ENCODE measurements at places on chromosomes 7 and 10.

- DNase-seq = no peak
Measured at GRCh38 chr10:117424883-117425649, 49.8 kb upstream of the PDZD8 start.

- peak; percentile 78 for DNase-seq
Measured at GRCh38 chr10:32207544-32207943, 139.4 kb downstream of the EPC1 start.

- peak; percentile 14 for DNase-seq
Measured at GRCh38 chr7:16695621-16696237, 49.7 kb downstream of the BZW2 start.

DNA sequence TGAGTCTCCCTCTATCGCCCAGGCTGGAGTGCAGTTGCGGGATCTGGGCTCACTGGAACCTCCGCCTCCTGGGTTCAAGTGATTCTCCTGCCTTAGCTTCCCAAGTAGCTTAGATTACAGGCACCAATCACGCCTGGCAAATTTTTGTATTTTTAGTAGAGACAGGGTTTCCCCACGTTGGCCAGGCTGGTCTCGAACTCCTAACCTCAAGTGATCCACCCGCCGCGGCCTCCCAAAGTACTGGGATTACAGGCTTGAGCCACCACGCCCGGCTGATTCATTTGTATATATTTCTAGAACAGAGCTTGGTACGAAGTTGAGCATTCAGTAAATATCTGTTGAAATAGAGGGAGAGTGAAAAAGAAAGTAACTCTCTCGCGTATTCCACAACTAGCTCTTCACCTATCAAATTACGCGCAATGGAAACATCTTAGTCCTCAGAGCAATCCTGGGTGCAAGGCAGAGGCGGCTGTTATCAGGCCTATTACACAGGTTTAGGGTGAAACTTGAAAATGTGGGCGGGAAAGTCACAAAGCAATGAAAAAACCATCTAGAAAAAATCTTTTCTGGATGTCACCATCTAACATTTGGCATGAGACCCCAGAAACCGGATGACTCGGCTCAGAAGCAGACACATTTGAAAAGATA, 707 bp upstream of the GHITM start:
- peak; percentile 65 for DNase-seq

DNA sequence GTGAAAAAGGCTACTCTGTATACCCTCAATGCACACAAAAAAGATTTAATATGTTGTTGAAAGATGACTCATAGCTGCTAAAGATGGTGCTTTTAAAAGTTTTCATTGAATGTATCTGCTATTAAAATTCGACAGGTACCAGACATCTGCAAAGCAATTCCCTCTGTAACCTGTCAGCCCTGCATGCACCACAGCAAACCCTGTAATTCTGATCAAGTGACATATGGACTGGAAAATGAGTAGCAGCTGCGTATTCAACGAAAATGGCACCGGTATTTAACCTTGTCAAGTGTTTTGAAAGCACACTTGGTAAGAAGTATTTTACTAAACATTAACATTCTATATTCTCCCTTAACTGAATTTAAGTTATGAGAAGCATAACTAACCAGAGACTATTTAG, 58.2 kb upstream of the PTPRN2 start:
- no peak for DNase-seq

DNA sequence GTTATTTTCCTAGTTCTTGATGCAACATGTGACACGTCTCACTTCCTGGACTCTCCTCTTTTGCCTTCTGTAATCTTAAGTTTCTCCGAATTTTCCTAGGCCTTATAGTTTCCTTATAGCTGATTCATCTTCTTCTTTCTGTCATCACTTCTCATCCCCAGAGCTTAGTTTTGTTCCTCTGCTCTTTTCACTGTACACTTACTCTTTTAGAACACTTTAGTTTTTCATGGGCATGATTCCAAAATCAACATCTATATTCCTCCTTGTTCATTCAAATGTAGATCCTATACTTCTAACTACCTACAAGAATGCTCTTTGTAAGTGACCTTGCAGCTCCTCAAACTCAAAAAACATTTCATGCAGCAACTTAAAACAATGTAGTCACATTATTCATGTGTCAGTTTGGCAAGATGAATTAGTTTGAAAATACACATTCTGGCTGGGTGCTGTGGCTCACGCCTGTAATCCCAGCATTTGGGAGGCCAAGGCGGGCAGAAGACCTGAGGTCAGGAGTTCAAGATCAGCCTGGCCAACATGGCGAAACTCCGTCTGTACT, 13.1 kb upstream of the SLC26A3 start:
- DNase-seq = no peak

DNA sequence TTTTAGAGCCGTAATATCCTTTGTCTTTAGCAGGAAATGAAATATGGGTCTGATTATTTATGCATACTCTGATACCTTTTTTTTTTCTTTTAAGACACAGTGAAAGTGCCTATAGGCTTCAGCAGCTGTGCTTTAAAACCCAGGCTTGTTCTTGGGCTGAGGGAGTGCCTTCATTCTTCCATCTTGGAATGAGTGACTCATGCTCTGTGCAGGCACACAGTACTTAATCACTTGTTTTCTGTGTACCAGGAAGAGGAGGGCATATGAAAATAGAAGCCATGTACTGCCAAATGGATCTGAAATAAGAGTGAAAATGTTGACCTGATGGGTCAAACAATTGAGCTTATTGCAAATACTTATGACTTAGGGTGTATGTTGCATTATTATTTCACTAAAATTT, 12.0 kb downstream of the INPP5F start:
- DNase-seq = peak; percentile 14

DNA sequence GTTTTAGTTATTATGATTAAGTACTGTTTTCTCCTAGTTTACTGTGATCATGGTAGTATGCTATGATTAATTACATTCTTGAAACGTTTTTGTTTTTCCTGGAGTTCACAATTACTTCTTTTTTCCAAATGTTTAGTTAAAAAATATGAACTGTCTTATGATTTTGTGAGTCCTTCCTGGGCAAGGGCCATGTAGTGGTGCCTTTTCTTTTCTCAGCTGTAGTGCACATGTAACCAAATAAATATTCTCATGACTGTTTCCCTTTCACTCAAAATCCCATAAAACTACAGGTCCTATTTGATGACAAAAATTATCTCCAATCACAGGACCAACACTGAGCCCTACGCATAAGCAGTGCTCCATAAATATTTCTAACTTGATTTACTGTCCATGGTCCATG, 118.9 kb upstream of the EGR2 start:
- no peak for DNase-seq

DNA sequence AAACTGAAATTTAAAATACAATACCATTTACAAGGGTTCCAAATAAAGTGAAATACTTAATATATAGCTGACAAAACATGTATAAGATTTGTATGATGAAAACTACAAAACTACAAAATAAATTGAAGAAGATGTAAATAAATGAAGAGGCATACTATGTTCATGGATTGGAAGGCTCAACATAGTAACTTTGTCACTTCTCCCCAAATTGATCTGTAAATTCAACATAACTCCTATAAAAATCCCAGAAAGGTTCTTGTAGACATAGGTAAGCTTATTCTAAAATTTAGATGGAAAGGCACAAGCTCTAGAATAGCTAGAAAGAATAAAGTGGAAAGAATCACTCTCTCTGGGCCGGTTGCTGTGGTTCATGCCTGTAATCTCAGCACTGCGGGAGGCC, 24.2 kb upstream of the NFKB2 start:
- no peak for DNase-seq

- DNase-seq = no peak
Measured at GRCh38 chr7:44665531-44666213, 59.2 kb downstream of the OGDH start.

GRCh38 chr7:131845573-131846314, 289.3 kb upstream of the PODXL start:
- DNase-seq = no peak

DNA sequence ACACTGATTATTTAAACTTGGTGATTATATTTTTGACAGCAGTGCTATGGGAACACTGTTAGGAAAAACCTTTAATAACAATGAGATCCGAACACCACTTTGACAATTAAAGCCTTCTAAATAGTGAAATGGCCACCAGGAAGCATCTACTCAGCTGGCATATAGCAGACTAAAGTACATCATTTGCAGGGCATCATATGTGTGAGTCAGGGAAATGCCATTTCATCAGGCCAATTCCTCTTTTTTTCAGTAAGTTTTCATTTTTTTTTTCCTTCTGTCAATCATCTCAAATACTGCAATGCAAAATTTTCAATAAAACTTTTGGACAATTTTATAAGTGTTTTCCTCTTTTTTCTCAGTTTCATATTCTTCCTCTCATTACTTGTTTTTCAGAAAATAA, 521.4 kb upstream of the SEMA3D start:
- no peak for DNase-seq

- DNase-seq = no peak
Measured at GRCh38 chr10:489330-489729, 200.1 kb downstream of the DIP2C start.

DNA sequence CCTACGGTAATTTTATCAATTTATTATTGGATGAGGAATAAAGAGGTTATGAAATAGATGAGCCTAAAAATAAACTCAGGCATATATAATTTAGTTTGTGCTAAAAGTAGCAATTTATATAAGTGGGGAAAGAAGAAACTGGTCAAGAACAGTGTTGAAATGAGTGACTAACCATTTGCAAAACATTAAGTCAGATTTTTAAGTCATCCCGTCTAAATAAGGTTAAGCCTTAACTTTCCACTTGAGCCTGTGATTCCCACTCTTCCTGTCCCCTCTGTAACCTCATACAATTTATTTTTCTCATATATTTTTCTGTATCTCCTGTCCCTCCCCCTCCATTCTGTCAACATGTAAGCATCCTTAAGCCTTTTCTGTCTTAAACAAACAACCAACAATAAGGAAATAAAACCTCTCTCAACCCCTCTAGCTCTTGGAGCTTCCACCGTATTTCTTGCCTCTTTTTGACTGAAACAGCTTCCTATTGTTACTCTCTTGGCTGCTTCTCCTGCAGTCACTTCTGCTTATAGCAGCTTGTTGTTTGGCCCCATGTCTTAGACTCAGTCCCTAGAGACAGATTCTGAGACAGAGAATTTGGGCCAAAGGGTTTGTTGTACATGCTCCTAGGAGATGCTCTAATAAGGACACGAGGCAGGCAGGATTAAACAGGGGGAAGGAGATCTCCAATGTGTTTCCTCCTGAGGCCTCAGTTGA, 109.7 kb downstream of the GNAI1 start:
- no peak for DNase-seq

DNA sequence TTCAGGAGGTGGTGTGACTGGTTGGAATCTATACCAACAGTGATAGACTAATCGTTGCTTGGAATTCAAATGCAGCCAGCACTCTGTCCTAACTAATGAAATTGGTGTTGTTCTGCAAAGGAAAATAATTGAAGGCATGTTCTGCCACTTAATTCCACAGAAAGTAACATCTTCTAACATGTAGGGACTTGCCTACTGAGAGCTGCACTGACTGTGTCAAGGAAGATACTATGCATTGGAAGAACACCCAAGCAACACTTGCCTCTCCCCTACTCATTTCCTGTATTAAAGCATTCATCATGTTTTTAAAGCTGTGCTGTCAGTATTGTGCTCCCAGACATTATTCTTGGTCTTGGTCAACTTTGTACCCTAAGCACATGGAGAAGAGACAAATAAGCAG, 2.7 kb upstream of the CYP3A7 start:
- DNase-seq = no peak

DNA sequence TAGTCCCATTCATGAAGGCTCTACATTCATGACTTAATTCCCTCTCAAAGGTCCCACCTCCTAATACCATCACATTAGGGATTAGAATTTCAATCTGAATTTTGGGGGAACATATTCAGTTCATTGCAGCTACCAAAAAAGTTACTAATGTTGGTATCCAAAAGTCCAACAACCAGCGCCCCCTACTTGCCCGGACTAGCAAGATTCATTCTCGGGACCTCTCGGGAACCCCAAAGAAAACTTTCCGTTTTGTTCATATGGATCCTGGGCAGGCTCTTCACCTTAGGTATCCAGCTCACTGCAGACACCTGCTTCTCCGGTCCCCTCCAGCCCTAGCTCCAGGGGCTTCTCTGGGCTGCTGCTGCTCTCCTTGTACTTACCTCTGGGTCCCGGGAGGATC, 8.9 kb upstream of the GRK5 start:
- peak; percentile 63 for DNase-seq

DNA sequence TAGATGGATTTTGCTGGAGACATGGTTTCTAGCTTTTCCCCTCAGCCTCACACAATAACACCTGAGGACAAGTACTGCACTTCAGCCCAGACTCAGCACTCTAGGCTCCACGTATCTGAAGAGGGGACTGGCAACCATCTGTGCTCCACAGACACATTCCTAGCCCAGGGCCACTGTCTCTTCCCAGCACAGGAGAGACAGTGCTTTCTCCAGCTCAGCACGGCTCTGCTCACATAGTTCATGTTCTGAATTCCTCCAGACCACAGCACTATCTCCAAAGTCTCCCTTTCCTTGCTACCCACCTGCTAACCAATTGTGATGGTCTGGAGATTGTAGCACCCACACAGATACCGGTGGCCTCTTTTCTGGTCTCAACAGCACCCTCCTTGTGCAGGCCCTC, 114.5 kb downstream of the HTR7 start:
- DNase-seq = no peak

GRCh38 chr7:55953707-55954475, 2.2 kb downstream of the MRPS17 start:
- no peak for DNase-seq

- no peak for DNase-seq
Measured at GRCh38 chr10:29845166-29845565, 210.4 kb upstream of the SVIL start.

- no peak for DNase-seq
Measured at GRCh38 chr7:67636348-67637022, 639.9 kb downstream of the TYW1 start.

- no peak for DNase-seq
Measured at GRCh38 chr10:44650691-44651661, 260.2 kb upstream of the TMEM72 start.

DNA sequence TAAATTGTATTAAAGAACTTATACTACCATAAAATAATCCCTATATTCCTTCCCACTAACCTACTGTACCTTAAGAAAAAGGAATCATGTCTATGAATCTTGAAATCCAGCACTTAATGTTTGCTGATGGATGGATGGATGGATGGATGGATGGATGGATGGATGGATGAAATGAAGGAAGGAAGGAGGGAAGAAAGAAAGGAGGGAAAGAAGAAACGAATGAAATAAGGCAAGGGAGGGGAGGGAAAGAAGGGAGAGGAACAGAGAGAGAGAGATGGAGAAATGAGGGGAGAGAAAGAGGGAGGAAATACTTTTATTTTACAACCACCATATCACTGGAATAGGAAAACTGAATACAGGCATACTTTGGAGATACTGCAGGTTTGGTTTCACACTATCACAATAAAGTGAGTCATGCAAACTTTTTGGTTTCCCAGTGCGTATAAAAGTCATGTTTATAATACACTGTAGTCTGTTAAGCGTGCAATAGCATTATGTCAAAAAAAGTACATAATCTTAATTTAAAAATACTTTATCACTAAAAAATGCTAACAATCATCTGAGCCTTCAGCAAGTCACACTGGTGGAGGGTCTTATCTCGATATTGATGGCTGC, 219.8 kb downstream of the CHCHD3 start:
- no peak for DNase-seq

Measured in activated CD8-positive, alpha-beta T cell treated with anti-CD3 and anti-CD28 coated beads for 36 hours (primary cell).